ENCODE measurements at places on chromosomes 3 and 15.

- peaks cover 10% of the 10 kb centered on the region for H3K27me3 ChIP-seq
- H3K4me1 ChIP-seq = no peaks in the 10 kb centered on the region
- H3K4me3 ChIP-seq = no peak overlapping the region
- H3K36me3 ChIP-seq = no peaks in the 10 kb centered on the region
- no peak overlapping the region for H3K27ac ChIP-seq
Observed at GRCh38 chr15:69677403-69677802, 224.8 kb downstream of the RPLP1 start.

DNA sequence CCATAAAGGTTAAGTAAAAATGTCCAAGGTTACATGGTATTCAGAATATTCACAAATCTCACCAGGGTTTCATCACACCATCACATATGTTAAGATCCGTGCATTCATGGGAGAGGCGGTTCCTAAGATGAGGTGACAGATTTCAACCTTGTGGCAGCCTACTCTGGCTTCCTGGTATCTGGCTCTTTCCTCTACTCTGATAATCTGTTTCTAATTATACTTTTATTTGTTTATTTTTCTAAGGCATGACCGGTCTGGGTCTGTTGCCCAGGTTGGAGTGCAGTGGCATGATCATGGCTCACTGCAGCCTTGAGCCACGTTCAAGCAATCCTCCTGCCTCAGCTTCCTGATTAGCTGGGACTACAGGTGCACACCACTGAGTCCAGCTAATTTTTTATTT lies 34.4 kb downstream of the RAF1 start:
- H3K4me3 ChIP-seq = no peak overlapping the region
- no peak overlapping the region for H3K27ac ChIP-seq
- H3K4me1 ChIP-seq = peaks cover 22% of the 10 kb centered on the region
- no peak for DNase-seq
- H3K27me3 ChIP-seq = no peaks in the 10 kb centered on the region
- peaks cover 2% of the 10 kb centered on the region for H3K36me3 ChIP-seq

- DNase-seq = no peak
- H3K27ac ChIP-seq = no peak overlapping the region
- H3K27me3 ChIP-seq = peaks cover 9% of the 10 kb centered on the region
- no peaks in the 10 kb centered on the region for H3K4me1 ChIP-seq
Observed at GRCh38 chr3:53554559-53555067, 60.2 kb downstream of the CACNA1D start.

GRCh38 chr3:149716984-149717383 lies 35.3 kb downstream of the COMMD2 start:
- no peaks in the 10 kb centered on the region for H3K27me3 ChIP-seq
- no peak for DNase-seq
- H3K27ac ChIP-seq = no peak overlapping the region

DNA sequence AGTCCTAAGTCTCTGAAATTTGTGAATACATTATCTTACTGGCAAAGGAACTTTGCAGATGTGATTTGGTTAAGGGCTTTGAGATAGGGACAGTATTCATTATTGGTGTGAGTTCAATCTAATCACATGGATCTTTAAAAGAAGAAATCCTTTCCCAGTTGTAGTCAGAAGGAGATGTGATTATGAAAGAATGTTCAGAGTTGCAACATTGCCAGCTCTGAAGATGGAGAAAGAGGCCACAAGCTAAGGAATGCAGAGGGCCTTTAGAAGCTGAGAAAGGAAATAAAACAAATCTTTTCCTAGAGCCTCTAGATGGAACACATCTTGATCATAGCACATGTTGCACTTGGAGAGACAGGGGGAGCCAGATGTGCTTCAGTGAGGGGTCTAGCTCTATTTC lies 27.7 kb upstream of the SIAH2 start:
- no peak for DNase-seq
- H3K4me1 ChIP-seq = no peaks in the 10 kb centered on the region
- H3K4me3 ChIP-seq = no peak overlapping the region
- no peaks in the 10 kb centered on the region for H3K36me3 ChIP-seq

- no peak for DNase-seq
- H3K4me1 ChIP-seq = no peaks in the 10 kb centered on the region
- no peak overlapping the region for H3K27ac ChIP-seq
- no peaks in the 10 kb centered on the region for H3K36me3 ChIP-seq
- H3K27me3 ChIP-seq = no peaks in the 10 kb centered on the region
- no peak overlapping the region for H3K4me3 ChIP-seq
Observed at GRCh38 chr3:181549266-181549665, 162.5 kb upstream of the SOX2 start.

DNA sequence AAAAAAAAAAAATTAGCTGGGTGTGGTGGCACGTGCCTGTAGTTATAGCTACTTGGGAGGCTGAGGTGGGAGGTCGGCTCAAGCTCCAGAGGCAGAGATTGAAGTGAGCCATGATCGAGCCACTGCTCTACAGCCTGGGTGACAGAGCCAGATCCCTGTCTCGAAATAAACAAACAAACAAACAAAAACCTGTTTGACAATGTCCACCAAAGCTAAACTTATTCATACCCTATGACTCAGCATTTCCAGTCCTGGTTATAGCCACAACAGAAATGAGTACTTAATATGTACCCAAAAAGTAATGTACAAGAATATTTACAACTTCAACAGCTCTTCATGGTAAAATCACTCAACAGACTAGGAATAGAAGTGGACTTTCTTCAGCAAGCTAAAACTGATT lies 31.1 kb downstream of the SERP1 start:
- no peak overlapping the region for H3K27ac ChIP-seq
- H3K36me3 ChIP-seq = no peaks in the 10 kb centered on the region
- no peak overlapping the region for H3K4me3 ChIP-seq
- no peak for DNase-seq
- H3K4me1 ChIP-seq = no peaks in the 10 kb centered on the region
- H3K27me3 ChIP-seq = no peaks in the 10 kb centered on the region

DNA sequence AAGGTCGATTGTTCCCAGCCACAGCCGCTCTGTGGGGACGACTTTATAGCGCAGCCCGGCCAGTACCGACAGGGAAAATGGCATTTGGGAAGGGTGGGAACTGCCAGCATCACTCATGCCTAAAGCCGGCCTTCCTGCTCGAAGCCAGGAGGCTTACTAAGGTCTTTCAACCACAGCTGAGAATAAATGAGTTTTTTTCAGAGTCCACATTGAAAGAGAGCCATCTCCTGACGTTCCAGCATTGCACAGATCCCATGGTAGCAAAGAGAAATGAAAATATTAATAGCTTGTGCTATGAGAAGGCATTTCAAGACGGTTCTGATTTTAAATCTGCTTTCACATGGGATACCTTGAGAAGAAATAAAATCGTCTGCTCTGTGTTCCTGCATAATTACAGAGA lies 230.2 kb upstream of the IGF1R start:
- DNase-seq = no peak
- no peak overlapping the region for H3K27ac ChIP-seq
- peaks cover 17% of the 10 kb centered on the region for H3K27me3 ChIP-seq
- H3K4me3 ChIP-seq = no peak overlapping the region

DNA sequence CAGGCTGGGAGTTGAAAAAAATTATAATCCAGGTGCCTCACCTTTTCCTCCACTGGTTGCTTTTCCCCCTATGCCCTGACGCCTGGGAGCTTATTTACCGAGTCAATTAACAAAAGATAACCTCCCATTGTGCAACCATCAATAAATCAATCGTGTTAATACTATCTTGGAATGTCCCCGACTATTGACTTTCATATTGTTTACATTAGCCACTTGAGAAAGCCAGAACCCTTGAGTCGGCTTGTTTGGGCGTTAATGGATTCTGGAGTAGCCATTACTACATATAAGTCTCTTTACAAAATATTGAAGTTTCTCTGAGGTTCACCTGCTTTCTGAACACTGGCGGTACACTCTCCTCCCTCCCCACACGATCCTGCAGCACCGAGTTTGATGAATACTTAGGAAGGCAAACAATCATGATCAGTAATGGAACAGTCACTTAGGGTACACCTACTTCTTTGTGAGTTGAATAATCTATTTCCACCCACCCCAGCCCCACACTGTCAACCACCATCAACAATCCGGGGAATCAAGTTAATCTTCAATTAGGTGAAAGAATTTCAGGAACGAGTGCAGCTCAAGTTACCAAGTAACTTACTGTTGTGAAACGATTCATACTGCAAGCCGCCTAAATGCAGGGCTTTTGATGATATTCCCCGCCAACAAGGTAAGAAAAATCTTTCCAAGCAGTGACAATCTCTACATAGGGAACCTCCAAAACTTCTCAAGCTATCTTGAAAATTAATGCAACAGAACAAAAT lies 159.3 kb upstream of the NR2F2 start:
- DNase-seq = no peak
- no peaks in the 10 kb centered on the region for H3K36me3 ChIP-seq
- H3K27me3 ChIP-seq = no peaks in the 10 kb centered on the region
- H3K4me1 ChIP-seq = peaks cover 8% of the 10 kb centered on the region
- no peak overlapping the region for H3K27ac ChIP-seq

DNA sequence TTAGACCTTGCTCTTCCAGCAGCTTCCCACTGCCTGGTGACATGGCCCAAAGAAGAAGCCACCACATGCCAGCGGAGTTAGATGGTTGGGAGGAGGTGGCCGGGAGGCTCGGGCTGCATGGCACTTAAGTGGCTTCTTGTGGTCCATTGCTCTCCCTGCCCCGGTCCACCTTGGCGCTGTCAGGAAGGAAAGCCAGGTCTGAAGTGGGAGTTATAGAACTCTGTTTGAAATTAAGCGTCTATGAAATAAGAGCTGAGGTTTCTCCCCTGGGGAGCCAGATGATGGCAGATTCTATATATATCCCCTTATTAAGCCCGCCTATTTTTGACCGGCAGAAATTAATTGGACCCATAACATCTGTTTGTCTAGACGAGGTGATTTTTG lies 61.2 kb downstream of the ITGA11 start:
- DNase-seq = no peak
- H3K4me1 ChIP-seq = no peaks in the 10 kb centered on the region
- H3K4me3 ChIP-seq = no peak overlapping the region
- no peak overlapping the region for H3K27ac ChIP-seq

GRCh38 chr15:75455982-75456531 lies 4.6 kb upstream of the SIN3A start:
- H3K4me1 ChIP-seq = peaks cover 29% of the 10 kb centered on the region
- H3K36me3 ChIP-seq = peaks cover 9% of the 10 kb centered on the region

DNA sequence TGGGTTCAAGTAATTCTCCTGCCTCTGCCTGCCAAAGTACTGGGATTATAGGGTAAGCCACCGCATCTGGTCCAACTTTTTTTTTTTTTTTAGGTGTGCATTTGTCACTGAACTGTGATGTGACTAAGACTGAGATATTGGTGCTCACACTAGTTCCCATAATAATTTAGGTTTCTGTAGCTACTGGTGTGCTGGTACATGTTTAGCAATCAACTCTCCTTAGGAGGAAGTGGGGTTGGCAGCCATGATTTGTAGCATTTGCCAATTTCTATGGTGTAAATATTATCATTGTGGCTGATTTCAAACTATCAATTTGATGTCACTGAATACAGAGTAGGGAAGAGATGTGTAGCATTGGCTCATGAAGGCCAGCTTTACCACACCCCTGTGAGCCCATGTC lies 372.7 kb downstream of the EDEM1 start:
- H3K27me3 ChIP-seq = no peaks in the 10 kb centered on the region
- H3K27ac ChIP-seq = no peak overlapping the region
- DNase-seq = no peak
- H3K4me1 ChIP-seq = no peaks in the 10 kb centered on the region
- H3K36me3 ChIP-seq = no peaks in the 10 kb centered on the region
- no peak overlapping the region for H3K4me3 ChIP-seq

- H3K27ac ChIP-seq = no peak overlapping the region
Observed at GRCh38 chr15:67322481-67322880, 67.9 kb downstream of the IQCH start.
